Stimulated activated CD4-positive, alpha-beta T cell treated with anti-CD3 and anti-CD28 coated beads, Interleukin-1b, Interleukin-23, amount 100 ng/mL, for 24 hours (primary cell): ENCODE measurements at places on chromosomes 4 and X.
A peak's percentile ranks its signal among the peaks of the same experiment; 100 is the strongest.

GRCh38 chrX:106401965-106402559, 209.7 kb upstream of the RADX start:
- DNase-seq, result no peak

GRCh38 chr4:2290488-2290887, 28.6 kb upstream of the MXD4 start:
- DNase-seq, result no peak

GRCh38 chrX:21806691-21807090, 32.7 kb upstream of the MBTPS2 start:
- DNase-seq, result no peak

GRCh38 chr4:82501154-82501442, 60.7 kb downstream of the TMEM150C start:
- DNase-seq, result no peak

GRCh38 chrX:81195712-81196111, 6.0 kb downstream of the HMGN5 start:
- DNase-seq, result peak; percentile 15

DNA sequence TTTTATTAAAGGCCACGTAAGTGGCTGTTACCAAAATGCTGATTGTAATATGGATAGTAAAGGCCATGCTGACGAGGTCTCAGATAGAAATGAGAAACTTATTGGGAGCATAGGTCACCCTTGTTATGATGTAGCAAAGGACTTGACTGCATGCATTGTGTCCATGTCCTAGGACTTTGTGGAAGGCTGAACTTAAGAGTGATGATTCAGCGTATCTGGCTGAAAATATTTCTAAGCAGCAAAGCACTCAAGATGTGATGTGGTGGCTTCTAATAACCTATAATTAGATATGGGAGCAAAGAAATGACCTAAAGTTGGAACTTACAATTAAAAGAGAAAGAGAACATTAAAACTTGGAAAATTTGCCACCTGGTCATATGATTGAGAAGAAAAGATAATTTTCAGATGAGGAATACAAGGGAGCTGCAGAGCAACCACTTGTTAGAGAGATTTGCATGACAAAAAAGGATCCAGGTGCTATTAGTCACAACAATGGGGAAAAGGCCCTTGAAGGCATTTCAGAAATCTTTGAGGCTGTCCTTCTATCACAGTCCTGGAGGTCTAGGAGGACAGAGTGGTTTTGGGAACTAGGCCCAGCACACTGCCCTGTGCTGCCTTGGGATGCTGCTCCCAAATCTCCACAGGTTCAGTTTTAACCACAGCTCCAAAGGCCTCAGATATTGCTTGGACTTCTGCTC, 793.7 kb upstream of the LCORL start:
- DNase-seq, result no peak

DNA sequence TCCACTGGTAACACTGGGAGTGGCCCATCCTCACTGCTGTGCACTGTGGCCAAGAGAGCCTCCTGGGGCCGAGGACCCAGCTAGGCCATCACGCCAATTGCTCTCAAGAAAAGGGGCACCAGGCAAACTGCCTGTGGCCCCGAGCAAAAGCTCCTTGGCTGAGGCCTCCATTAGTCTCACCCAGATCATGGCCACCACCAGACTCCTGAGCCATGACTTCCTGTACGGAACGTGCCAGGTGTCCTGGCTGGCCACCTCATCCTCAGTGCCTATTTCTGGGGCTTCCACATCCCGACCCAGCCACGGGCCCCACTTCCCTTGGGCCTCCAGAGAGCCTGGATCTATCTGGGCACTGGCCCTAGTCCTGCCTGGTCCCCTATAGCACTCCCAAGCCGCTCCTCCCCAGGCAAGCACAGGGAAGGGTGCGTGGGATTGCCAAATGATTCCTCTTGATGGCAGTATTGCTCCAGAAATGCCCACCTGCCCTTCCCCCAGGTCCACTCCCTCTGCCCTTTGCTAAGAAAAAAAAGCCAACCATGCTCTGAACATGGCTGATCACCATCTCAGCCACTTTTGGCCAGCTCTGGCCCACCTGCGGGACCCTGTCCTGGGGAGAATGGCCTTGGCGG, 212.6 kb upstream of the AGTR2 start:
- DNase-seq, result no peak

GRCh38 chrX:154827194-154828015, 7.1 kb downstream of the SMIM9 start:
- no peak for DNase-seq

DNA sequence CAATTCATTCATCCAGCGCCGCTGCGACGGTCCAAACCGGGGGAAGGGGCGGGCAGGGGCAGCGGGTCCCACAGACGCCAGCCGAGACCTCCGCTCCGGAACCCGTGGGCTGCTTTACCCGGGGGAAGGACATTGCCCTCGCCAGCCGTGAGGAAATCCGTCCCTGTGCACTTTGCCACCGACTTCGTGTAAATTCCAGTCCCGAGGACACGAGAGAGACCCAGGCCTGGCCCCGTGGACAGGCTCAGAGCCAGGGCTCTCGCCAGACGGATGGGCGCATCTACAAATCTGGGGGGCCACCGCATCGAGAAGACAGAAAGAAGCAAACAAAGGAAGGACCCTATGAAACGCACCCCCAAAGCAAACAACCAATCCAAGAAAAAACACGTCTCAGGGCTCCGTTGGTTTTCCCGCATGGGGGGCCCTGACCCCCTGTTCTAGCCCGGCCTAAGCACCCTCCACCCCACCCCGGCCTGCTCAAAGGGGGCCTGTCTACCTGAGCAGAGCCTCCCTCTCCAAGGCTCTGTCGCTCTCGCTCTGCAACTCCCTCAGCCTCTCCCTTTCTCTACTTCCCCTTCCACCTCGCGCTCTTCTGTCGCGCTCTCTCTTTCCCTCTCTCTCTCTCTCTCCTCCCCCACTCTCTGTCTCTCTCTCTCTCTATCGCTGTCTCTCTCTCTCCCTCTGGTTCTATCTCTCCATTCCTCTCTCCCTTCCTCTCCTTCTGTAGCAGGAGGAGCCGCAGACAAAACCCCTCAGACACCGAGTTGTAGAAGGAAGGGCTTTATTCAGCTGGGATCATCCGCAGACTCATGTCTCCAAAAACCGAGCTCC, 11.3 kb downstream of the FRG2 start:
- no peak for DNase-seq

DNA sequence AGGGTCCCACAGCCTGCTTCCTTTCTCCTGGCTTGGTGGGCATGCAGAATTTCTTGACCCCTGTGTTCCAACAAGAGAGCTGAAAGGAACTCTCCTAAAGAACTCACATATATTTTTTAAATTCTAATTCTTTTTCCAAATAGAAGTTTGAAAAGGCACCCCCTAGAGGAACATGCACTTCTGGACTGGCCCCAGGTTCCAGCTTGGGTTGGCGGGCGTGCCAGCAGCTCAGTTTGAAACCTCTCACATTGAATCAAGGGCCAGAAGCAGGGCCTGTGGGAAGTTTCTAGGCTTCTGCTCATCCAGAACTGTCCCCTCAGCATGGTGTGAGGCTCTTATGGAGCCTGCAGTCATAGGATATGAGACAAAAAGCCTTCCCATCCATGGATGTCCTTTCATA, 132.6 kb downstream of the ATG4A start:
- DNase-seq, result no peak

- DNase-seq, result no peak
Measured at GRCh38 chrX:118593407-118593806, 97.8 kb downstream of the DOCK11 start.

- no peak for DNase-seq
Measured at GRCh38 chrX:71637253-71637618, 18.9 kb upstream of the CXCR3 start.

DNA sequence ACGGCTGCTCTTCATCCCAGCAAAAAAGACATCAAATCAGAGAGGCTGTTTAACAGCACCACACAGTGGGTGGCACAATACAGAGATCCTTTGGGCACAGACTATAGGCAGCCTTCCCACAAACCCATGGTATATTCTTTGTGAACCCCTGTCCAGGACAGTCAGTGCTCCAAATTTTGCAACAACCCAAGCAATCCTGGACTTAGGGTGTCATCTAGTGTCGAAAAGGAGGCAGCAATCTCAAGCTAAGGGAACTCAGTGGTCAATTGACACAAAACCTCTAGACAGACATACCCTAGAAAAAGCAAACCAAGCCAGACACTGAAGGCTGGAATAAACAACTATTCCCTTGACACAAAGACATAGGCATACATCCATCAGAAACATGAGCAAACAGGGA, 137.4 kb downstream of the BMP15 start:
- no peak for DNase-seq

DNA sequence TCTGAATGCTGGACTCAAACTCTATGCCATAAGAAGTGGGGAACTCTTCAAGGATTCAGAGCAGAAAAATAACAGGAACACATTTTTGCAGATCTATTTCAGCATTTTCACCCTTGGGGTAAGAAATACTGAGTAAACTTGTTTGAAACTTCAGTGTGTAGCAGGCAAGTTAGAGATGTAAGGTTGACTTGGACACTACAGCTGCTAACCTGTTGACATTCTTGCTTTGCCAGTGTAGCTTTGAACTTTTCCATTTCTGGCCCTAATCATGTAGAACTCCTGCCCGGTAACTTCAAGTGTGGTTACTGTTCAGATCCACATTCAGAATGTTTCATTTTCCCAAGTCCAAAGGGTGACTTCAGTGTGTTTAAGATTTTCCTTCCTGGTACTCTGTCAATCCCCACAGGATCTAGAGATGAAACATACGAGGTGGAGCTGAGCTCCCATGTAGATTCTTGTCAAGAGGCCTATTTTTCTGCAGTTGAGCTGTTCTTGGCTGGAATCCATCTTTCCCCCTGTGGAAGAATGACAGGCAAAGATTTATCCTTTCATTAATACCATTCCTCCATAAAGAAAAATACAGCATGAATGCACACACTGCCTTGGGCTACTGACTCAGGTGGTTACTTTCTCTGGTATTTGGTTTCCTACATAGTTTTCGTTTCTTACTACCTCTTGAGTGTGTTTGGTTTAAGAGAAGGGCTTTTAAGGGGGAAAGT, 34.1 kb downstream of the FHDC1 start:
- DNase-seq, result no peak

DNA sequence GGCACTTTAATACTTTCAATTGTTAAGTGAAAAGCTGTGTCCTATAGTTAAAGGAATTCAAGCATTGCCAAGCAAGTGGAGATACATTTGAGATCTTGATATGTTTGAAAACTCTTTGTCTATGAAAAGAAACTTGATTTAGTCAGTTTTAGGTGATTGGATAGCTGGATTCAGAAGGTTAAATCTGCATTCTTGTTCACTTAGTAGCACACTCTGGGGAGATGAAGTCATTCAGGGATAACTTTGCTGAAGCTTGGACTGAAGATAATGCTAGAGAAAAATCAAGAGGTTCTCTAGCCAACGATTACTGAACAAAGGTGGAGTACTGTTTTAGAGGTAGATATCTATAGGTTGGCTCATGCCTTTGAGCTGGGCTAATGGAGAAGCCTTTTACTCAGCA, 90.6 kb downstream of the DCAF8L2 start:
- no peak for DNase-seq

DNA sequence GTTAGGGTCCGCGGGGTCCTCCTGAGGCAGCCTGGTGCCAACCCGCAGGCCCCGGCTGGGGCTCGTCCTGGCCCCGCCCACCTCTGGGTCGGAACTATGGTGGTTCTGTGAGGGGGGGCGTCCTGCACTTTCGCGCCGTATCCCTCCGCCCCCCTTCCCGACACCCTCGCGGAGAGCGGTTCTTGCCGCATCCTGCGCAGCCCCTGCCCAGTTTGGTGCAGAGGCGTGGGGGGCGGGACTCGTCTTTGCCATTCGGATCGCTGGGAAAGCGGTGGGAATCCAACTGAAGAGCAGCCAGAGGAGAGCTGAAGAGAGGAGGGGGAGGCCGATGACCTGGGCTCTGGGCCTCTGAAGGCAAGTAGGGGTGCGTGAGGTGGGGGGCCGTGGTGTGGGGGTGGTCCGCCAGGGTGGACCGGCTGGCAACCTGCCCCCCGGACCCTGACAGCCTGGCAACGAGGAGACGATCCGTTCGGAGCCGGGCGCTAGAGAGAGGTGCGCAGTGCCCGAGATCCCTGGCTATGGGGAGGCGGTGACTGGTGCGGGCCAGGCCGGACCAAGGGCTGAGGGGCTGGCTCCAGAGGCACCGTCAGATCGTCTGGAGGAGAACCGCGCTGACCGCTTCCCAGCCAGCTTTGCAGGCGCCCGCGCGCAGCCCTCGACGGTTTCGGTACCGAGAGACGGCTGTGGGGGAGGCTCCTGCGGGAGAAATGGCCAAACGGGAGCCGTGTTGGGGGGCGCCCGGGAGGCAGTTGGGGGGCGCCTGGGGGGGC, at the start of gene GPRASP1:
TSS of gene GPRASP1 (plus strand) at position 242 of the 770 bp plus-strand sequence. CDS start 2,431 bp downstream, outside the sequence.
- no peak for DNase-seq

GRCh38 chrX:38086451-38087215, 80.3 kb downstream of the SYTL5 start:
- DNase-seq, result no peak

DNA sequence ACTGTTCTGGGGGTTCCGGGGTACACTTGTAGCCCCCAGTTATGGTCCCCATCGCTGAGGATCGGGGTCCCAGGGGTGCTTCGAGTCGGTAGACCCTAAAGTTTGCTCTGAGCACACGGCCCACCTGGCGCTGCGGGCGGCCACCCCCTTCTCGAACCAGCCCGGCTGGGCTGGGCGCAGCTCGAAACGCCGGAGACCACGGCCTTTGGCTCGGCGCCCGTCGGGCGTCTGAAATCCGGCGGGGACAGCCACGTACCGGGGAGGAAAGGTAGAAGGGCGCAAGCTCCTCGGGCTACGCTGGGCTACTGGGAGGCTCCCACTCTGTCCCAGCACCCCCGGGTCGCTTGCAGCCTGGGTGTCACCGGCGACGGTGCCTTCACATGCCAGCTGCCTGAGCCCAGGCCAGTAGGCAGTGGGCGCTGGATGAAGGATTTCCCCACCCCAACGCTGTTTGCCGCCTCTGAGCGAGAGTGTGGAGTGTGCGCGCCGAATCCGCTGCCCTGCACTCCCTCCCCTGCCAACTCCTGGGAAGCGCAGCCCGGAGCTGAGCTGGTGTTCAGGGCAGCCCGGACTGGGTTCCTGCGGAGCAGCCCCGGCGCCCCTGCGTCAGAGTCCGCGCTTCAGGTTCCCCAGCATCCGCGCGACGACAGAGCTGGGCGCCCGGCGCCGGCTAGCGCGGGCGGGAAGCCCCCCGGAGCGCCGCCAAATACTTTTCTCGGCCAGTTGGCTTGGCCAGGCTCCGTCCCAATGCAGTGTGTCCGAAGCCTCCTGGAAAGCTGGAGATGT, 637 bp downstream of the MAMLD1 start:
- no peak for DNase-seq

DNA sequence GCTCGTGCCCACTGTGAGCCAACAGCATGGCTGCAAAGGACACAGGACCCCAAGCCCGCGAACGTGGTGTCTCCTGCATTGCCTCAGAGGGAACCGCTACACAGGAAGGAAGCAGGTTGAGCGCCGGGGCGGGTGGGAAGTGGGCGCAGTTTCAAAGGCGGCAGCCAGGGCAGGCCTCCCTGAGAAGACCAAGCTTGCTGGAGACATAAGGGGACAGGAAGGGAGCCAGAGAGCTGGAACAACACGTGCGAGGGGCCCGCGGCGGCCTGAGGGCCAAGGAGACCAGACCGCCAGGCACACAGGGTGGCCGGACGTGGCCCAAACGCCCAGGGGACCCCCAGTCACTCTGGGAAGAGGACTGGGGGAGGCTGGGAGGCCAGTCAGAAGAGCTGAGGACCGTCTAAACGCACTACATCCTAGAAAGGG, 32.0 kb downstream of the CTBP1 start:
- peak; percentile 33 for DNase-seq

- no peak for DNase-seq
Measured at GRCh38 chr4:188076169-188076568, 33.2 kb downstream of the TRIML2 start.

GRCh38 chr4:145351162-145351561, 130.5 kb upstream of the SMAD1 start:
- no peak for DNase-seq
